Fibroblast of skin of left biceps (primary cell): ENCODE measurements at places on chromosomes 5 and 9.

GRCh38 chr5:165108809-165109208 lies 1603.4 kb downstream of the MAT2B start:
- DNase-seq = no peak

DNA sequence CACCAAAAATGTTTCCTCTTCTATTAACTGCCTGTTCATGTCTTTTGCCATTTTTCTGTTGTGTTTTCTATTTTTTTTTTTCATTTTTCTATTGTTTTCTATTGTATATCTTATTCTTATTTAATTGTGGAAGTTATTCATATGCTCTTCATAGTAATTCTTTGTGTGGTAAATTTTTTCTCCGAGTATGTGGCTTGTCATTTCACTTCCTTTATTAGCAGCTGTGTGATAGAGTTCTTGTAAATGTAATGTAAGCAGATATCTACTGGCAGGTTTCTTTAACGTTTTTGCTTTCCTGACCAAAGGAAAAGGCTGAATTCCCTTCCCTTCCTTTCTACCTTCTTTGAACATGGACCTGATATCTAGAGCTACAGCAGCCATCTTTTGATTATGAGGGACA lies 5.8 kb upstream of the PLPP1 start:
- DNase-seq = no peak

DNA sequence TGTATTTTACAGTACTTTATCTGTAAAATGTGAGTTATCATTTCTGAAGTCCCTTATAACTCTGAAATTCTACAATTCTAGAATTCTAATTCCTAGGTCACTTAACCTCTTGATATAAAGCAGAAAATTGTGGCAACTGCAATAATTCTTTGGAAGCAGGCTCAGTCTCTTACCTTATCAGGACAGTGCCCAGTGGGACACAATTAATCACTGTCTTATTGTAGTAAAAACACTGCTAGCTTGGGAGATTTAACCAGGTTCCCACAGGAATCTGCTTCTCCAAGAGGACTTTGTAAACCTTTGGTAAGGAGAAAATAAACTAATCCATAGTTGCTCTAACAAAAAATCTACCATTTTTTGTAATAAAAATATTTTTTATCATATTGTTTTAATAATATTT lies 18.3 kb upstream of the SPATA9 start:
- DNase-seq = no peak

DNA sequence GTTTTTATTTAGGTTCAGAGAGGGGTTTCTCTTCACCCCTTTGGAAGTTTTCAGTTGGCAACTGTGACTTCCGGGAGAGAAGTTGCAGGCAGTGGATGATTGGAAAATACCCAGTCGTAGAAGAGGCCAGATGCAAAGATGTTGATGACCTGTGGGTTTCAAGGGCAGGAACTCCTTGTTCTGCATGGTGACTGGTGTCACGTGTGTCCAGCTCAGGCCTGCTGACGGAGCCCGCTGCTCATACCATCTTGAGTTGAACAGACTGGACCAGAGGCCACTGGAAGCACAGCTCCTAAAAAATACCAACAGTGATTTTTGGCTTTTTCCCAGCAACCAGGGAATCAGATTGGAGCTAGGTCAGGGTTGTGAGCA lies 243.9 kb upstream of the KLF4 start:
- DNase-seq = no peak

- DNase-seq = no peak
Observed at GRCh38 chr5:66639037-66639436, 42.8 kb downstream of the MAST4 start.

DNA sequence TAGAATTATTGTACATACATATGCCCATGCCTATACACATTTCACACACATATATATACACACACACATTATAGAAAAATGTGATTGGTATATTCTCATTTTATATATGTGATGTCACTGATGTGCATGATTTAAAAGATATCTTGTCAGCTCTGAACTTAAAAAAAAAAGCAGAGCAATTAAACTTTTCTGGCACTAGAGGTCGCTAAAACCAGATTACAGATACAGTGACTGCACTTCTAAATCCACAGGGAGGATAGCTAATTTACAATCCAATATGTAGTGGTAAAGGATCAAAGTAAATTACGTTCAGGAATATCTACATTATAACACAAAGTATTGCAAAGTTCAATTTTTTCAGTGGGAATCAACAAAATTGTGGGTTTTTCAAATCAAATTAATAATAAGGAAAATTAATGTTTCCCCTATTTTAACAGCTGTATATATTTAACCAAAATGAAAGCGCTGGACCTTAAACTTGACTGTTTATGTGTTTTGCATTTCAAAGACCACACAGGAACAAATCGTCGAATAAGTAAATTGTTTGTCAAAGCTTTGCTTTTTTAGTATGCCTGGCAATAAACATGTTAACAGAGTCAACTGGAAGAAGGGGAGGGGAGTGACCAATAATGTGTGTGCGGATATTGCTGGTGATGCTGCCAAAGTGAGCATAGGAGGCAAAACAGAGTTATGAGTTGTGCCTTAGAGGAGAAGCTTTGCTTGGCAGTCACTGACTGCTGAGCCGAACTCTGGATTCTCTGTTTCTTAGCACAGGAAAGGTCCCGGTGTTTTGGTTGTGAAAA lies 1201.4 kb upstream of the C9orf72 start:
- DNase-seq = peak; percentile 8

GRCh38 chr9:89313842-89314241 lies 2.8 kb downstream of the CKS2 start:
- no peak for DNase-seq

- DNase-seq = no peak
Observed at GRCh38 chr5:110687485-110687884, 39.0 kb downstream of the TMEM232 start.

- no peak for DNase-seq
Observed at GRCh38 chr5:43415935-43416802, 4.0 kb upstream of the CCL28 start.

- no peak for DNase-seq
Observed at GRCh38 chr9:134690946-134691694, 49.5 kb downstream of the COL5A1 start.

GRCh38 chr9:84860249-84861115 lies 191.0 kb downstream of the NTRK2 start:
- peak; percentile 66 for DNase-seq

- no peak for DNase-seq
Observed at GRCh38 chr9:116942593-116943061, 255.5 kb downstream of the TRIM32 start.

DNA sequence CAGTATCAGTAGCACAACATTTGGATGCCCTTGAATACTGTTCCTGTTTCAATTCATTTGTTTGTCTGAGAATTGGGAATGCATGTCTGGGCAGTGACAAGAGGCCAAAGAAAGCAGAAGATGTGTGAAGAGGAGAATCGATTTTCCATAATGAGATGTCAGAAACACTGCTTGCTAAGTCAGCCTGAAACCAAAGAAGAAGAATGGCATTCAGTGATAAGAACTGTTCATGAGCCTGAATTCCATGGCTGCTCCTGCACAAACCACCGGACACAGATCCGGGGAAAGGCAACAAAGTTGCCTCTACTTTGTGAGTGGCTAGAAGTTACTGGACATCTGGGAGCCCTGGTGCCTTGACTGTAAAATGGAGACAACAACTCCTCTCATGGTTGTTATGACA lies 207.2 kb upstream of the RASEF start:
- DNase-seq = no peak
